ENCODE measurements at places on chromosomes 11 and 22.
A peak's percentile ranks its signal among the peaks of the same experiment; 100 is the strongest.

DNA sequence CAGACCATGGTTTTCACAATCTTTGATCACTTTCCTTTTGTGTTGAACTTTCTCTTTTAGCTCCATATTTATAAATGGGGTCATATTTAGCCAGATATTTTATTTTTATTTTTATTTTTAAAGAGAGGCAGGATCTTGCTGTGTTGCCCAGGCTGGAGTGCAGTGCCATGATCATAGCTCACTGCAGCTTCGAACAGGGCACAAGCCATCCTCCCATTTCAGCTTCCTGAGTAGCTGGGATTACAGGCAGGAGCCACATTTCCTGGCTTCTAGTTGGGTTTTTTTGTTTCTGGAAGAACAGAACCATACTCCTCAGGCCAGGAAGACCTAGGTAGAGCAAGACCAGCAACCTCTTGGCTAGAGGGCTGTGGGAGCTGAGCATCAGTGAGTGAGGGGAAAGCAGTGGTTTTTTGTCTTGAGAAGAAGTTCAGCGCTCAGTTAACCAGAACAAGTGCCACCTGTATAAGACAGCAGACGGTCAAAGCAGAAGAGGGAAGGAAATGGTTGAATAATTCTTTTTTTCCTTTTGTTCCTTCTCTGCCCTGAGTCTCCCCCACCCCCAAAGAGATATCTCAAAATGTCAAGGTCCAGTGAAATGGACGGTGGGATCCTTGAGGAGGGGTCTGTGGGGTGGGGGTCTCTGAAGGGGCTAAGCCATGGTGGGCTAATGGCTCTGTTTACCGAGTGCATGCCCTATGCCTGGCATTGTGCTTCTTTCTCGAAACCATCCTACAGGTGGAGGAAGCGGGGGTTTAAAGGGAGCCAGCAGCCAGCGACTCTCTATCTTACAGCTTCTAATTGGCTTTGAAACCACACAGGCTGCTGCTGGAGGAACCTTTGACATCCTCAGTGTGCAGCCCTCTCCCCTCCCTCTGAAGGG, 63.0 kb downstream of the PTPRJ start:
- no peak overlapping the region for H3K4me3 ChIP-seq
- H3K4me1 ChIP-seq = no peaks in the 10 kb centered on the region
- H3K36me3 ChIP-seq = no peaks in the 10 kb centered on the region
- no peak for DNase-seq

DNA sequence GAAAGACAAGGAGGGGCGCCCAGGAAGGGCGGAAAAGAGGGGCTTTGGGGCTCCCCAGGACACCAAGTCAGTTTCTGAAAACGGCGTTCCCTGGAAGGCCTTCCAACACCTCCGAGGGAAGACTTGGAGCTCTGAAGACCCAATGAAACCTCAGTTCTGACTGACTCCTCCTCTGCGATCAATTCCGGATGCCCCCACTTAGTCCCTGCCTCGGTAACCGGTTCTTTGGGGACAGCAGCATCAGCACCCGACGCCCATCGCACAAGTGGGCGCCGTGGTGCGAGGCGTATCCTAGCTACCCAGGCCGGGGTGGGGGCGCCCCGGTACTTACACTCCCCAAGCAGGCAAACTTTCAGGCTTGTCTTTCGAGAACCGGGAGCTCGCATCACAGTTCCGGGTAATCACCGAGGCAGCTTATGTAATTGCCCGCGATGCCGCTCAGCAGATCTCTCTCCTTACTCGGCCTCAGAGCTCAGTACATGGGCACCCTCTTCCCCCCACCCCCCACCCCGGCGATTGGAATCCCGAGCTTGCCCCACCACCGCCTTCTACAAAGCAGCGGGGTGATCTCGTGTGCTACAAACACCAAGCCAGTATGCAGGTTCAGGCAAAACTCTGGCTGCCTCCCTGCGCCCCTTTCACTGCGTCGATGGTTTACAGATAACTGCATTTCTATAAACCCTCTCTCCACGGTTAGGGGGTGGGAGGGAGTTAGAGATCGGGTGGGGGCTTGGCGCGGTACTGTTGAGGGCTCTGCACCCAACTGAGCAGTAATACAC, 2.0 kb downstream of the TENM4 start:
- peak; percentile 14 for DNase-seq
- peak overlapping the region; percentile 40 for H3K4me3 ChIP-seq
- peaks cover 56% of the 10 kb centered on the region for H3K4me1 ChIP-seq
- H3K27ac ChIP-seq = peak overlapping the region; percentile 80
- H3K27me3 ChIP-seq = peaks cover 87% of the 10 kb centered on the region
- no peaks in the 10 kb centered on the region for H3K36me3 ChIP-seq

- H3K27me3 ChIP-seq = peaks cover under 1% of the 10 kb centered on the region
- H3K27ac ChIP-seq = no peak overlapping the region
- H3K4me1 ChIP-seq = no peaks in the 10 kb centered on the region
- no peaks in the 10 kb centered on the region for H3K36me3 ChIP-seq
- no peak overlapping the region for H3K4me3 ChIP-seq
Observed at GRCh38 chr22:22235558-22235957, 9.0 kb upstream of the VPREB1 start.

- H3K4me3 ChIP-seq = no peak overlapping the region
- no peaks in the 10 kb centered on the region for H3K36me3 ChIP-seq
- no peak for DNase-seq
- H3K27ac ChIP-seq = no peak overlapping the region
Observed at GRCh38 chr11:106459135-106459534, 381.7 kb downstream of the AASDHPPT start.

Data from tibial nerve (tissue), 4 donors.